ENCODE measurements at places on chromosomes 3 and 15.

DNA sequence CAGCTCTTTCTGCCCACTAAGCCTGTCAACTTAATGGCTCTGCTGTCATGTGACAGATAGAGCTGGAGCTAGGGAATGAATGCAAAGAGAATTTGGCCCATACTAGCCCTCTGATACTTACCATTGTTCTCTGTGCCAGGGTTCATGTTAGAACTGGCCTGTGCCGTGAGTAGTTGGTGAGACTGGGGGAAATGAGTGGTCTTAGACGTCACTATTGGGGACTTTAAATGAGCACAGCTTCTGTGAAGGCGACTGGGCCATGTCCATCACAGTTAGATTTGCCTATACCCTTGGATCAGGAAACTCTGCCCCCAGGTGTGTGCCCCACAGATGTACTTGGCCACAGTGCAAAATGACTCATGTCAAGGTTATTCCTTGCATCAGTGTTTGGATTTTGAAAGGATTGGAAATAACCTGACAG, 124.9 kb downstream of the PTPRG start:
- no peak for DNase-seq

DNA sequence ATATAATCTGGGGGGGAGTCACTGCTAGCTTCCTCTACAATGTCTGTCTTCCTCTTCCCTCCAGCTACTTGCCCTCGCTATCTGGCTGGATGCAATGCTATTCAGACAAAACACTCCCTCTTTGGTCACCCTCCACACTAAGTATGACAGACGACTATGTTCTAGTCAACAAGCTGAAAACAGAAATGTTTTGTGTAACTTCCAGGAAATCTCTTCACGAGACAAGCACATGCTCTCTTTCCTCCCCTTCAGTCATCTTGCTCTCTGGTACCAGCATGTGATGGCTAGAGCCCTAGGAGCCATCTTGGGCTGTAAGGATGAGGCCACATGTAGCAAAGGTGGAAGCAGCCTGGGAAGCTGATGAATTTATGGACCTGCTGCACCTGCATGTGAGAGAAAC, 151.3 kb downstream of the ARRDC4 start:
- DNase-seq = no peak

GRCh38 chr15:82995938-82996337, 9.9 kb downstream of the RAMAC start:
- DNase-seq = no peak

GRCh38 chr3:166123088-166123487, 285.9 kb upstream of the BCHE start:
- no peak for DNase-seq
